DMS53 (cell line): ENCODE measurements at places on chromosomes 7 and 10.
A peak's percentile ranks its signal among the peaks of the same experiment; 100 is the strongest.

DNA sequence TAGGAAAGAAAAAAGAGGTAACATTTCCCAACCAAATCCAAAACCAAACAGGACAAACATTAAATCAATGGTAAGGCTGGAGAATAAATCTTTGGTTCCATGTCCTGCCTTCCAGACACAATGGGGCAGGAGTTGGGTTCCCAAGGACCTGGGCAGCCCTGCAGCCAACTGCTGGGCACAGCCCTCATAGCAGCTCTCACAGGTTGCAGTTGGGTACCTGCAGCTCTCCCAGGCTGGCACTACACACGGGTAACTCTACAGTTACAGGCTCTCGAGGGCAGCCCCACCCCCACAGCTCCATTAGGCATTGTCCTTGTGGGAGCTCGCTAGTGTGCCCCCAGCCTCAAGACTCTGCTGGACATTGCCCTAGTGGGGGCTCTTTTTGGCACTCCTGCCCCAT lies 7.5 kb downstream of the GRB10 start:
- no peak for DNase-seq

DNA sequence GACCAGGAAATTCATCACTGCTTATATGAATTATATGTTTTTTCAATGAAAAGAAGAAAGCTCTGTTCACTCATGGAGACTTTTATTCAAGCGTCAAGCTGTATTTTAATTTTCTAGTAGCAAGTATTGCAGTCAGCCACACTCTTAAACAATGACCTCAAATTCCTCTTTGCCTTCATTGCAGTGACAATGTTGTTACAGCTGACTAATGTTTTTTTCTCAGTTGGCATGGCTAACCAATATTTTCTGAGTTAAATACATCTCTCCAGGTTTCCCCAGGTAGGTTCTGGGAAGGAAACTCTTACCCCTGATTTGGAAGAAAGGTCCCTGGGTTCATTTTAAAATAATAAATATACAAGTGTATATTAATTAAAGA lies 241.5 kb downstream of the WDR11 start:
- DNase-seq, result no peak

GRCh38 chr10:125984865-125985495 lies 88.6 kb downstream of the FANK1 start:
- peak; percentile 22 for DNase-seq

DNA sequence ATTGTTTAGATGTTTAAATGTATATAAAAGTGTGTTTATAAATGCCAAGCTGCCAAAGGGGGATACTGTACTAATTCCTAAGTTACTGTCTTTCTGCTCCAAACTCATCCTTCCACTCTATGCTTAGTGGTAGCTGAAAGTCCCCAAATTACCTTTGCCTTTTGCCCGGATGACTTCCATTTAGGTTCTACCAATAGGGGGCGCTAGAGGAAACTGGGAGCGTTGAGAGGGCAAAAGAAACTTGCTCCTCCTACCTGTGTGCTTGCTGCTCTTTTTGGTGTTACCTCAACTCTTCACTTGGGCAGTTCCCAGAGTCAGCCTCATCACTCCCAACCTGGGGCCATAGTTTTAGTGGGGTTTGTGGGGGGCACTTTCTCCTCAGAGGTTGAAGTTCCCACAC lies 5.9 kb upstream of the OR2A25 start:
- DNase-seq, result peak; percentile 35

DNA sequence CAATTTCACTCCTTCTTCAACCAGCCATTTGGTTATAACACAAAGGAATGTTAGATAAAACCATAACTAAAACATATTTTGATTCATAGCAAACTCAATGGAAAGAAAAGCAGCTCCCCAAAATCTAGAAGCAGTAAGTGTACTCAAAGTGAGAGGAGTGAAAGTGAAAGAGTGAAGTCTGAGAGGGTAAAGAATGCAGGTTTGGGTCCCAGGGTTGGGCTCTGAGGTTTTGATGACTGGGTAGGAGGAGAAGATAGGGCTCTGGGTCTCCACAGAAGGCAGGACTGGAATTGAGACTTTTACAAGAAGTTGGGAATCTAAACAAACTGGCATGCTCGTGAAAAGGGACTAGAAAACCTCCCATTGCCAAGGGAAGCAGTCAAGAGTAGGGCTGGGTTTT lies 85.4 kb upstream of the RSU1 start:
- DNase-seq, result no peak

DNA sequence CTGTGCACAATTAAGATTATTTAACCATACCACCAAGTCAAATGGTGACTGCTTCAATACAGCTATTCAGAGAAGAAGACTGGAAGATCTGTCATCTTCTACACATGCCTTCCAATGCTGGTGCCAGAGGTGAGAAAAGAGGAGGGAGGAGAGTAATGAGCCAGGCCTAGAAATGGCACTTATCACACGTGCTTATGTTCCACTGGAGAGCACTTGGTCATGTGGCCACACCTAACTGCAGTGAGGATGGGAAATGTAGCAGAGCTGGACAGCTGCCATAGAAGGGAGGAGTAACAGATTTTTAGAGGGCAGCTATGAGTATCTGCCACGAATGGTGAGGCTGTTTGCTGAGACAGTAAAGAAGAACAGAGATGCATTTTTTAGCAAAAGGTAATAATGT lies 77.1 kb downstream of the MPLKIP start:
- DNase-seq, result peak; percentile 57

DNA sequence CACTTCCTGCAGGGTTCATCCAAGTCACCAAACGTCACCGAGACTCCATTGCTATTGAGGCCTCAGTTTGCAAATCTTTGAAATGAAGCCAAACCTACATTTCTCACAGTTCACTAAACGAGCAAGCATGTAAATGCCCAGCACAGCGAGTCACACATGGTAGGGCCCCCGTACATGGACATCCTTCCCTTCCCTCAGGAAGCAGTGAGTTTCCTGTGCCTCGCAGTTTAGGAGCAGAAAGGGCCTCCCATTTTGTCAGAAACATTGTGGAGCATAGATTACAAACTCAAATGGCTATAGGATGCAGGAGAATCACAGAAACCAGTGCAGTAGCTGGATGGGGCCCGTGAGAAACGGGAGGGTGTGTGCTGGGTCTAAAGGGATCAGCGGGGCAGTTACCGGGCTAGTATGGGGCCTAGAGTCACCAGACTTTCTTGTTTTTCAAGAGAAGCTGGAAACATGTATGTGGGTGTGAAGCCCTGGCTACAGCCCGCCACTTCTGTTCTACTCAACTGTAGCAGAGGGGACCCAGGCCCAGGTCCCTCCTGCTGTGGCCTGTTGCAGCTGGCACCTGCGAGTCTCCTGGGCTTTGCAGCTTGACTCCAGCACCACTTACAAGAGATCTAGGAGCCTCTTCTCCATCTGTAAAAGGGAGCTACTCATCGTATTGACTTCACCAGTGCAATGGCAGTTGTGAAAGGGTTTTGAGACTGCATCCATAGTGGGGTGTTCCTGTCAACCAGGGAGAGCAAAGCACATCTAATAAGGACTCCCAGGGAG lies 14.2 kb upstream of the SLC18A3 start:
- no peak for DNase-seq

DNA sequence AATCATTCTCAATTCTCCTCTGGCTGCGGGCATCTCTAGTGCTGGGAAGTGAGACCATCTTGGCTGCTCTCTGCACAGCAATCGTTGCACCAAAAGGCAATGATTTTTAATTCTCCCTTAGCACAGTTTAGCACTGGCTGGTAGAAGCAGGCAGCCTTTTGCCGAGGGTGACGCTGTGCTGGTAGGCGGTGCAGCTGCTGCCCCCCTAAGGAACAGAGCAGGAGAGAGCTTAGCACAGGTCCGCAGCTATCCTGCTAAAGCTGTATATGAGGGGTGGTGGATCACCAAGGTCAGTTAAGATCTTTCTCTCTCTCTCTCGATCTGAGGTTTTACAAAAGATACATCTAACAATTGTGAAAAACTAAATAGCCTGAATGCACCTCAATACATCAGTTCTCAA lies 390.1 kb downstream of the GATA3 start:
- DNase-seq, result no peak

GRCh38 chr7:51255036-51255435 lies 61.6 kb downstream of the COBL start:
- DNase-seq, result no peak

GRCh38 chr10:126065751-126066377 lies 169.5 kb downstream of the FANK1 start:
- no peak for DNase-seq

- DNase-seq, result no peak
Measured at GRCh38 chr7:33582104-33582503, 323.2 kb upstream of the BMPER start.

- no peak for DNase-seq
Measured at GRCh38 chr7:79300573-79300972, 152.9 kb downstream of the MAGI2 start.

DNA sequence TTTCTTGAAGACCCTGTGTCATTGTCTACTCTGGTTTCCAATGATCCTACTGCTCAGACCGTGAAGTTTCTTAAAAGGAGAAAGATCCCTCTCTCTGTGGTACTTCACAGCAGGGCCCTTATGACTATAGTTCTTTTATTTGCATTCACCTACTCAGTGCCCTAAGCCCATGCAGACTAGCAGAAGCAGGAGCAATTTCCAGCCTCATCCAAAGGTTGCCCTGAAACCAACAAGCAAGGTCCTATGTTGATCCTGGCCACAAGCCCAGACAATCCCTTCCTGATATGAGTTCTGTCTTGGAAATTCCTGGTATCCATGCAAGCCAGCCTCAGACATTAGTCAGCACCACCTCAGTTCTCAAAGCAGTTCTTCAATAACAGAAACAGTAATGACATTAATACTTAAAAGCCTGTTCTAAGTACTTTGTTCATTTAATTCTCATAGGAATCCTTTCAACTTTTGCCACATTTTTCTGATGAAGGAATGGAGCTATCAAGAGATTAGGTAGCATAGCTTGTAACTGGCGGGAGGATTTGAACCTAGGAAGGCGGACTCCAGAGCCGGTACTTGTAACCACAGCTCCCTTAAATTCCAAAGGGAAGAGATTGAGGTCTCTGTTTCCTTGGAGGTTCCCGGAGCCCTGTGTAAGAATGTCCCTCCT lies 58.1 kb upstream of the ST8SIA6 start:
- peak; percentile 49 for DNase-seq

- peak; percentile 29 for DNase-seq
Measured at GRCh38 chr10:132793871-132794849, 8.2 kb upstream of the NKX6-2 start.

DNA sequence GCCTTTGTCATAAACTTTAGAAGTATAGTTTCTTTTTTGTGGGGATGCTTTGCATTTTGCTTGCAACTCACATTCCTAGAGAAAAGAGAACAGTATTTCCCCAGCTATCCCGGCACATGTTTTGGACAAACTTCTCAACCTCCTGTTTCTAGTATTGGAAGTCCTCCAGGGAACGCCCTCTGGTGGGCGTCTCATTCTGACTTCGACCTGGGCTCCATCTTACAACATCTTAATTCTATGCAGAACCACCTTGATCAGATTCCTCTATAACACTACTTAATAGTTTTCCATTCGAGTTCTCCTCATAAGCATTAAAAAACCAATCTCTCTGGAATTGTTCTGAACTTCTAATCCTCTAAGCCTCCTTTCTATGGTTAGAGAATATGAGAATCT lies 139.5 kb upstream of the FZD8 start:
- peak; percentile 10 for DNase-seq

GRCh38 chr10:4532976-4533375 lies 293.0 kb upstream of the AKR1E2 start:
- DNase-seq, result no peak

DNA sequence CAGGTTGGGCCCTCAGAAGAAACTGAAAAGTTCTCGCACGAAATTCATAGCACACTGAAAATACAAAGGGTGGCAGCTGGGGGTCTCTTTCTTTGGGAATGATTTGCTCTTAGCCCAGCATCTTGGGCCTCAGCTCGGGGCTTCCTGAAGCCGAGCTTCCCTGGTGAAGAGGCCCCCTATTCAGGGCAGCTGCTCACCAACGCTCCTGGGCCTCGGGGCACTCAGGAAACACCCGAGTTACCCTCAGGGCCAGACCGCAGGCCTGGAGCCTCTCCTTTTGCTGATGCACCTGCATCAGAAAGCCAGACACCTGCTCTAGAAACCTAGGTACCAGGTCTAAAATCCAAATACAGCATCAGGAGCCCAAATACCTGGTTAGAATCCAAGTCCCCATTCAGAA lies 85.5 kb downstream of the PTPRE start:
- DNase-seq, result no peak

DNA sequence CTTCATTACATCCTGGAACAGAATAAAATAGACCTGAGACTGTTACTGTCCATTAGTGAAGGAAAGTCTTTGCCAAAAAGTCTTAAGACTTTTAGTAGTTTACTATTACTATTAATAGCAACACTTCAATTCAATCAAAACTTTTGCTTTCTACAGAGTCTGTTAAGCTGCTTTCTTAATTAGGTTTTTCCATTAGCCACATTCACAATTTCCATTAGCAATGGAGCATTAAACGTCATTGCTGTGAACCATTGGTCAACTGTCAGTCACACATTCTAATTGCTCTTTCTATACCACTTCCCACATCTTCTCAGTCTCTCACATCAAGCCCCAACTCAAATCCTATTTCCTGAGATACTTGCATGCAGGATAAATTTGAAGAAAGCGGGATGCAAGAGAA lies 736.6 kb upstream of the SORCS1 start:
- no peak for DNase-seq

DNA sequence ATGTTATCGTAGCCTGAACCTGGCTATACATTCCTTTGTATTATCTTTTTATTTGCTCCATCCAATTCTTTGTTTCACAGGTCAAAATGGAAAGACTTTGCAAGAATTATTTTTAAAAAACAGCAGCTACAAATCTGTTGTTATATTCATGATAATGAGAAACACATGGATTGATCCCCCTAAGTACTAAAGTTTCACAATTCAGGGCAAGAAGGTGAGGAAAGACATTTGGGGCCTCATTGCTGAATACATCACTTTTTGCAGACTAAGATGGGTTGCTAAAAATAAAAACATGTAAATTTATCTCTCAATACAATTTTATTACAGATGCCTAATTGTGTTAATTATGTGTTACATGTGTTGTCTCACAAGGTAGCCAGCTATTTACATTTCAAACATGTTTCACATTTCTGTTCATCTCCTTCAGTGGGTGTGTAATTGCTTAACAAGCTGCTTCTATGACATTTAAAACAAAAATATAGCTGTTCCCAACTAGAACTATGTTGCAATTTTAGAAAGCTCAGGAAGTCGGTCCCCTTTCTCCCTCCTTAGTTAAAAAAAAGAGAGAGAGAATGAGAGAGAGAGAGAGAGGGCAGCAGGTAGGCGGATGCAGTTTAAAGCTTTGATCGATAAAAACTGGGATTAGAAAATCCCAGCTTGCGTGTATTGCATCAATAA lies 606.3 kb upstream of the FZD8 start:
- no peak for DNase-seq

DNA sequence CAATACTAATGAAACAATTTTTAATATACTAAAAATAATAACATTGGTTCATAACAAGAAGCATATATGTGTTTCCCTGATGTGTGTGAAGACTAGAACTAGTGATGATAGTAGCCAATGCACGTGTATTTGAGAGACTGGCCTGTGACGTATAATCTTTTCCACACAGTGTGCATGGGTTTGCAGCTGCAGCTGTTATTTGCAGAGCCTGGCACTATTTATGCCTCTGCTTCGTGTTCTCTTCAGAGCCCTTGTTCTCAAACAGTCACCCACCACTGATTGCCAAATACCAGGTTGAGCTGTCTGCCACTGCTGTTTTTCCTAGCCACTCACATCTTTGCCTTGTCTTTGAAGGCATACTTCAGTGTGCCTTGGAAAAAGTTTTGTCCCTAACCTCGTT lies 531.7 kb downstream of the ETV1 start:
- DNase-seq, result peak; percentile 24
